ENCODE measurements at places on chromosomes 1 and 21.

- DNase-seq, result no peak
Observed at GRCh38 chr1:95236784-95237575, 3.0 kb downstream of the RWDD3 start.

DNA sequence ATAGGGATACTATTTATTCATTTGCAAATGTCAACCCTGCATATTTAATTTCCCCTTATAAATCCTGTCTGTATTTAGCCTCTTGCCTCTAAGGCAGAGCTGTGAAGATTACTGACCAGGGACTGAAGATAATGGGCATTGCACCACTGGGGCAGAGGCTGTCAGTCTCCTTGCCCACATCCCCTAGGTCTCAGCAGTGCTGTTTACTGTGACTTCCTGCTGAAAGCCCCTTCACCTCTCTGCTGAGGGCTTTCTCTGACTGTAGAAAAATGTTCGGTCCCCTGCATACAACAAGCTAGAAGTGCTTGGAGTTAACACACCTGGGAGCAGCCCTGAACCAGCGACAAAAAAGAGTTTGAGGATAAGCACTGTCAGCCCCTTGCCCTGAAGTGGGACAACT, 28.8 kb downstream of the SLC5A9 start:
- DNase-seq, result no peak

DNA sequence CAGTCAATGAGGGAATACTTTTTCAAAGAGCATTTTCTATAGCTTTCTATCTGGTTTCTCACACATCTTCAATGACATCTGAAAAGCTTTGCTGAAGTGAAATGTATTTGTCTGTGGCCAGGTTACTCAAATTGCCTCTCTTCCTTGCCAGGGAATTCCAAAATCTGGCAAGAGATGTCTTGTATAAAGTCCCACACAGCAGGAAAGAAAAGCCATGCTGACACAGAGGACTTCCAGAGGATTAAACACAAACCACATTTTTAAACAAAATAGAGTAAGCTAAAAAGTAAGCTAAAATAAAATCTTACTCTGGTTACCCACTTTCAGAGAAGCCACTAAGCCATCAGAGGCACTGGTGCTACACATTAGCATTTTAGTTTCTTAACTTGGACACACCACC, 93.1 kb upstream of the BCAR3 start:
- no peak for DNase-seq

GRCh38 chr1:235867903-235868469, 1.3 kb upstream of the LYST start:
- DNase-seq, result no peak

GRCh38 chr21:25640202-25640942, 1.3 kb downstream of the JAM2 start:
- DNase-seq, result no peak

- DNase-seq, result no peak
Observed at GRCh38 chr1:14138135-14138506, 438.1 kb downstream of the PRDM2 start.

GRCh38 chr1:225662155-225662554, 9.2 kb upstream of the ENAH start:
- no peak for DNase-seq

DNA sequence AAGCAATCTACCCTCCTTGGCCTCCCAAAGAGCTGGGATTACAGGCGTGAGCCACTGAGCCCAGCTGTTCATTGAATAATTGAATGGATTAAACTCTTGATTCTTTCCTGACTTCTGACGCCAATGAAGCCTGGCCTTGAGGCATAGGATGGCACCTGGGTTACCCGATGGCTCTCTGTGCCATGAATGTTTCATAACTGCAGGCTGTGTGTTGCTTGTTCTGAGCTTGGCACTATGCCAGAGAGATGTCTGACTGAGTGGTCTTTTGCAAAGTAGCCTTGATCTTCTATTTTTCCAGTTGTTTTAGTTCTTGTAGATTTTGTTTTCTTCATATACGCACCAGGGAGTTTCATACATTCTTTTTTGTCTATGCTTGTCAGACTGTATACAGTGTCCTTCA, 38.5 kb upstream of the AK4 start:
- no peak for DNase-seq

- no peak for DNase-seq
Observed at GRCh38 chr1:20928146-20928545, 141.0 kb upstream of the HP1BP3 start.

DNA sequence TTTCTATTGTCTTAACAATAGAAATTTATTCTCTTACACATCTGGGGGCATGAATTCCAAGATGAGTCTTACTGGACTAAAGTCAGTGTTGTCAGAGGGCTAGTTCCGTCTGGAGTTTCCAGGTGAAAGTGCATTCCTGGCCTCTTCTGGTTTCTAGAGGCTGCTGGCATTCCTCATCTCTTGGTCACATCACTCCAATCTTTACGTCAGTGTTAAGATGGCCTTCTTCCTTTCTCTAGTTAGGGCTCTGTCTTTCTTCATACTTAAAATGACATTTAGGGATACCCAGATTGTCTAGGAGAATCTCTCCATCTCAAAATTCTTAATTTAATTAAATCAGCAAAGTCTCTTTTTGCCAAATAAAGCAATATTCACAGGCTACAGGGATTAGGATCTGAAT, 13.3 kb upstream of the PDC start:
- no peak for DNase-seq

DNA sequence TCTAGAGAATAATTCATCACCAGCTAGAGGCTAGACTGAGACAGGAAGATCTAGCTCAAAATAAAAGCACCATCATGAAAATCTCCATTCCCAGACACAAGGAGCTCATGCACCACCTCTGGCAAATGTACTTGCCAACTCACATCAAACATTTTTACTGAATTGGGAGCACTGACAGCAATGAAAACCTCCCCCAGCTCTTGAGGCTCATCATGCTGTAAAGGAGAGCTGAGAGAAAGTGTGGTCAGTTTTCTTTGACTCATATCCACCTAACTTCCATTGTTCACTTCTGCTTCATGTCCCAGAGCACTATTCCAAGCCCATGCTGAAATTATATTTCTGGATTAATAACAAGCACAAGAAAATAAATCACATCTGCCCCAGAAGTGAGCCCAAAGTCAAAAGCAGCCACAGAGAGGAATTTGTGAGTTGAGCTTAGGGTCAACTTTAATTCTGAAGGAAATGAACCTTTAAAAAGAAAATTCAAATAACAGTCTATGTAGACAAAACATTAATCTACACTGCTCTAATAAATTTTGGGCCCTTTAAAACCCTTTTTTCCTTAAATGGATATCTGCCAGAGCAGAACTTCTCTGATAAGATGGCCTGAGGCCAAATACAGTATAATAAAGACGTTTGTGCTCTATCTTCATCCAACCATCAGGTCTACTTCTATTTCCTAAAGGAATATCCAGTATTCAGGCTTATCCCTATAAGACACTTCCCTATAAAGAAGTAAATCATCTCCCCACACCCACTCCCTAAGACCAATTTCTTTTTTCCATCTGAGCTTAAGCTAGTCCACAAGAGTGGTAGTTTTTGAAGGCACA, 85.9 kb upstream of the ADAM30 start:
- DNase-seq, result no peak

GRCh38 chr1:197195100-197195499, 48.6 kb upstream of the ASPM start:
- no peak for DNase-seq

DNA sequence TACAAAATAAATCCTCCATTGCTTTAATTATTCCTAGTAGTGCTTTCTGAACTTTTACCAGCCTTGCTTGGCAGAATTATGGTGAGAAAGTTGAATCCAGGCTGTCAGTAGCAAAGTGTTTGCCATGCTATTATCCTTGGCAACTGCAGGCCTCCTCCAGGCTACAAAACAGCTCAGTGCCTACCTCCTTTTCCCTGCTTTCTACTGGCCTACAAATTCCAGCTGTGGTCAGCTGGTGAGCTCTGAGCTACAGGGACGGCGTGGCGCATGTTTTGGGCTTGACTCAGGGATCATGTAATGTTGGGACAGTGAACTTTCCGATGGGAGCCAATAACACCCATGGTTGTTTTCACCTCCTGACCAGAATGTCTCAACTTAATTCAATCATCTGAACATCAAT, 456.1 kb upstream of the ADAMTS5 start:
- no peak for DNase-seq

- DNase-seq, result no peak
Observed at GRCh38 chr21:33993286-33994231, 78.0 kb upstream of the ATP5PO start.

- DNase-seq, result no peak
Observed at GRCh38 chr1:29974316-29974724, 738.0 kb downstream of the PTPRU start.

GRCh38 chr1:109887884-109888283, 22.8 kb upstream of the CSF1 start:
- no peak for DNase-seq
